Hematopoietic multipotent progenitor cell (in vitro differentiated cells): ENCODE measurements at places on chromosomes 12 and 14.

- DNase-seq: no peak
These were observed 12.6 kb upstream of the OR10P1 start for GRCh38 chr12:55624056-55624455.

- DNase-seq: no peak
These were observed 110.2 kb downstream of the VCPKMT start for GRCh38 chr14:50006141-50006540.

- DNase-seq: no peak
These were observed 1.9 kb downstream of the PYROXD1 start for GRCh38 chr12:21439347-21439746.

DNA sequence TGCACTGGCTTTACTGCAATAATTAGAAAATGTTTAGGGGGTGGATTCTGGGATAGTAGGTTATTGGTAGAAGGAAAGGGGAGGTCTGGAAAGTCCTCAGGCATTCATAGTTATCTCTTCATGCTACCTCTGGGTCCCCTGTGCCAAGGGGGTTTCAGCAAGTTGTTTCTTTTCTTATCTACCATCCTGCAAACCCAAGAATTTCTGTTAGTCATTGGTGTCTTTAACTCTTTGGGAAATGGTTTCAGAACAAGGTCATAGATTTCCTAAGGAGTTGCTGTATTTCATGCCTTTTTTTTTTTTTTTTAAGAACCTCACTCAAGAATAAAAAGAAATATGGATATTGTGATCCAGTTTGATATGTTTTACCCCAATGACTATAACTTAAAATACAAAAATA is 63.6 kb downstream of the SLC4A8 start:
- no peak for DNase-seq
